Activated CD8-positive, alpha-beta memory T cell treated with anti-CD3 and anti-CD28 coated beads for 1 hour (primary cell): ENCODE measurements at places on chromosomes 5 and 9.

DNA sequence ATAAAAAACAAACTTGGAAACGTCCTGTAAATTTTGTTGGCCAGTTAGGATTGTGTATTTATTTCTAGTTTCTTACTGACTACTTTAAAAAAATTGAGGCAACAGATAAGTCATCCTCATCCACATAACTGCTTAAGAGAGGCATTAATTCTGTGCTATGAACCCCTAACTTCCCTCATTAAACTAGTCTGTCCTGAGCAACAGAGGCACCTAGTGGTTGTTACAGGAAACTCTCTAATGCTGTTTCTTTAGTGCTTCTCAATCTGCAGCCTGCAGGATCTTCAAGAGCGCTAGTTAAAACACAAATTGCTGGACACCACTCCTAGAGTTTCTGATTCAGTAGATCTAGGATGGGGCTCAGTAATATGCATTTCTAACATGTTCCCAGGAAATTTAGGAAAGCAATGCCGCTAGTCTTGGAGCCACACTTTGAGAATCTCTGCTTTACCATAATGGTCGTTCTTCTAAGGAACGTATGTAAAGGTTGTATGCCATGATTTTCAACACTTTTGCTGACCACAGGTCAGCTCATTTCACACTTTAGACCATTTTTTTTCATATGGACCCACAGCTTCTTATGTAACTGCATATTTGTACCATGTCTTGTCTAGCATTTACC, 410.1 kb upstream of the SMARCA2 start:
- DNase-seq: no peak

DNA sequence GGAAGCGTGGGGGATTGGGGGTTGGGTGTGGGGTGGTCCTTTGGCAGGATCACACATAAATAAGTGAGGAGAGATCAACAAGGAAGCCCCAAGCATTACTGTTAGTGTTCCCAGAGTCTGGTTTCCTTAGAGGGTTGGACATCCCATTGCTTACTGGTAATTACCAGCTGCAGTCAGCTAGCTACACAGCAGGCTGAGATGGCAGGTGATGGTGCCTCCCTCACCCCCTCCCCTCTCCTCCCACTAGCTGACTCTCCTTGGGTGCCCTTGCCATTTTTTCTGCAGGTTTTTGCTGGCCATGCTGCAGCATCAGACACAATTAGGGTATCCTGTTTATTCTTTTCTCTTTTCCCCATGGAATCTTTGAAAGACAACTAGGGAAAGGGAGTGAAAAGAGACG, 107.5 kb upstream of the TLR4 start:
- DNase-seq: no peak

DNA sequence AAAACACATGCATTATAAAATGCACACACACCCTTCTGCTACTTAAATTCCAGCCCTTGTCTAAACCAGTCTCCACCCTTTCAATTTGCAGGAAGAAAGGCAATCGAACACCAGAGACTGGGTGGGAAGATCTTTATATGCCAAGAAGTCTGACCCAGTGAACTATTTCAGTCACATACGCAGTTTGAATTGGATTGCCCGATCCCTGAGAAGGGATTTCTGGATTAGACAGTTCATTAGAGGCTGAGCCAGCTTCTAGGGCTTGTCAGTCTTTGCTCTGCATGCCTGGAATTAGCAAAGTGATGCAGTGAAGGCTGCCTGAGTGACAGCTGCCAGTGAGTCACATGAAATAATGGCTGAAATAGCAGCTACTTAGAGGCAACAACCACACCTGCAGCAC, 159.9 kb downstream of the PPP2R2B start:
- DNase-seq: no peak

- no peak for DNase-seq
These were observed 163.1 kb downstream of the PAX5 start for GRCh38 chr9:36870960-36871359.

- DNase-seq: no peak
These were observed 318.1 kb upstream of the PIK3R1 start for GRCh38 chr5:67897431-67897830.

GRCh38 chr9:114746591-114747346, 59.1 kb downstream of the TNFSF15 start:
- no peak for DNase-seq

- DNase-seq: no peak
These were observed 13.5 kb upstream of the BARX1 start for GRCh38 chr9:93968451-93969327.

GRCh38 chr9:16303506-16303905, 567.0 kb downstream of the BNC2 start:
- DNase-seq: no peak

DNA sequence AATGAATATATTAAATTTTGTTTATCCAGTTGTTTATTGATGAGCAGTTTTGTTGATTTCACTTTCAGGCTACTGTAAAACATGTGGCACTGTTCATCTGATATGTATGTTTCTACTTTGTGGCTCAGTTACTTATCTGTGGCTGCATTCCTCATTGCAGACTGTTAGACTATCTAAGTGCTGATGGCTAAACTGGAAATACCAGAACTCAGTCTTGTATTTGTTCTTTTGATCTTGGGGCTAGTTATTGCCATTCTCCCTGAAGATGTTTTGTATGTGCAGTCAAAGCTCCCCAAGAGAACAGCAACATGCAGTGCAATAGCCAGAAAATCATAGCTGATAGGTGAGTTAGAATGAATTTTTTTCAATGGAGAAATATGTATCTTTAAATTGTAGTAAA, 162.2 kb downstream of the GADD45G start:
- DNase-seq: no peak

GRCh38 chr9:70553707-70554673, 139.5 kb upstream of the KLF9 start:
- no peak for DNase-seq

GRCh38 chr9:2109069-2109650, 94.0 kb downstream of the SMARCA2 start:
- DNase-seq: no peak

DNA sequence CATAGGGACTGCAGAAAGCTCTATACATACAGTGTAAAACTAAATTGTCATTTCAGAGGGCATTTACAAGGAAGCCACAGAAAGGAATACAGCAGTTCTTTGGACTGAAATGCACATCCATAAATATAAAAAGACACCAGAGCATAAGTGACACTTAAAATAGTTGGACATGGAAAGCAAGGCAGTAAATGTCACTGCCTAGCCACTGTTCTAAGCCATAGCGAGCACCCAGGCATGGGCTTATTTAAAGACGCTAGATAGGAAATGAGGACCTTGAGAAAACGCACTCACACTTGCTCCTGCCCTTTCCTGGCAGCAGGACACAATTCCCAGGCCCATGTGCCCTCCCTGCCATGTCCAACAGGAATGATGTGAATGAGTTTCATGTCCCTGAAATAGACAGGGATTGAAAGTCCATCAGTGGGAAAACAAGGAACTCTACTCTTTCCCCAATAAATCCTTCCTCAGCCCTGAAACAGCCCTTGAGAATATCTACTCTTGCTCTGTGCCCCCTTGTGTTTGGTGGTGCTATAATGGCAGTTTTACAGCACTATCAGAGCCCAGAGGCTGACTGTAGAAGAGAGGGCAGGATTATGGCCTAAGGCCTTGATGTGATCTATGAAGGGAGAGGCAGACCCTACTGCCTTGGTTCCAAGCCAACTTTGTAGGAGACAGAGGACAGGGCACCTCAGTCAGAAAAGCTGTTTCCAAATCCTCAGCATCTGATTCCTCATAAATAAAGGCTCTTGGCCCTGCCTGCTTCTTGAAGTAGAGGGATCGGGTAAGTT, 182.9 kb downstream of the SAXO1 start:
- no peak for DNase-seq

GRCh38 chr9:134765785-134766184, 114.8 kb upstream of the FCN2 start:
- DNase-seq: no peak

DNA sequence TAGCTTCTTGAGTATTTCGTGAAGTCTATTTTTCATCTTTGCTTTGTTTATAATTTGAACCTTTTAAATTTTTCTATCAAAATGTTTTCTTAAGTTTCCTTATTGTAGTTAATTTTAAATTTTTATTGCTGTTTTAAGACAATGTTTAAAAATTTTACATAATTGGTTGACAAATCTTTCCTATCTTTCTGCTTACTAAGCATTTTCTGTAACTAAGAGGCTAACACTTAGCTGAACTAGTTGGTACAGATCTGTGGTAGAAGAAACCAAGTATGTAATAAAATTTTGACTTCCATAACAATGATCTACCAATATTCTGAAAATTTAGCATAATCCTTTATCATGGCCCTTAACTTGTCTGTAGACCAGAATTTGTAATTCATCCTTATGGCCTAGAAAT, 32.3 kb upstream of the TNPO1 start:
- DNase-seq: no peak

DNA sequence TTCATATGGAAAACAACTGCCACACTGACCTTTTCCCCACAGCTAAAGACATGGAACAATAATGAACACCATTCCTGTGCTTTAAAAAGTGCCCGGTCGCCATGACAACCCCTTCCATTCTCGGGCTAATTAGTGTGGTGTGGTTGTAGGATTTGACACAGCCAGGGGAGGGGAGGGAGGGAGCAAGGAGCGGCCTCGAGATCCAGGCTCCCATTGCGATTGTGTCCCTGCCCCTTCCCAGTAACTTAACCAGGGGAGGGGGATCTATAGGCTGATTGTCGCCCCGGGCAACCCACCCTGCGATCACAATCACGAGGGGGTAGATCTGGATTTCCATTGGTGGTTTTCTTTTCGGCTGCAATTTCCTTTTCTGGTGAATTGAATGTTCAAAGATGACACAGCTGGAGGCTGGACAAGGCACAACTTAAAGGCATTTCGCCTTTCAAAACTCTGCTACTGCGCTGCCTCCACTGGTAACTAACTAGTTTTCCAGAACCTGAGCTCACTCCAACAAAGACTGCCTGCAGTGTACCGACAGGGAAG, 96.7 kb upstream of the RETREG1 start:
- DNase-seq: no peak

DNA sequence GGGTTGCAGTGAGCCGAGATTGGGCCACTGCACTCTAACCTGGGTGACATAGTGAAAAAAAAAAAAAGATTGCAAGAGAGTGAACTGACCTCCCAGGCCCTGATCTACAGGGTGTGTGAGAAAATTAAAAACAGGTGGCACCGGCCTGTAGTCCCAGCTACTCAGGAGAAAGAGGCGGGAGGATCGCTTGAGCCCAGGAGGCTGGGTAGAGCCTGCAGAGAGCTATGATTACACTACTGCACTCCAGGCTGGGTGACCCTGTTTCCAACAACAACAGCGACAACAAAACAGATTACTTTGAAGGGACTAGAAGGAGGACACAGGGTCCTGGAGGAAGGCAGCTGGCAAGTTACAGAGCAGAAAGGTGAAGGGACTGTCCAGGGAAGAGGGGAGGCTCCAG, 42.2 kb upstream of the FABP6 start:
- no peak for DNase-seq

DNA sequence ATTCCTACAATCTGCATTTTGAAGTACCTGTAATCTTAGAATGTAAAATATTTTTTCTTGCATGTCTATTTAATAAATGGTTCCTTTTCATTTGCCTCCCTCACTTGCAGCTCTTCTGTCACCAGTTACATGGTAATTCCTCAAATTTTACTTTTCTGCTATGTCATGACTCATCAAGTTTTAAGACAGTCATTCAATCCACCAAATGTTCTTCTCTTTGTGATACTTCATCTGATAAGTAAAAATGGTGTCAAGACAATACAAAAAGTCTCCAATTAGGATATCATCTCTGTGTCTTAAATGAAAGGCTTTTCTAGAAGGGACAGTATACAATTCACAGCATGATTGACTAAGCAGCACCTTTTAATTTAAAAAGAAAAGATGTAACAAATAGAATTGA, 104.9 kb upstream of the FTMT start:
- no peak for DNase-seq

DNA sequence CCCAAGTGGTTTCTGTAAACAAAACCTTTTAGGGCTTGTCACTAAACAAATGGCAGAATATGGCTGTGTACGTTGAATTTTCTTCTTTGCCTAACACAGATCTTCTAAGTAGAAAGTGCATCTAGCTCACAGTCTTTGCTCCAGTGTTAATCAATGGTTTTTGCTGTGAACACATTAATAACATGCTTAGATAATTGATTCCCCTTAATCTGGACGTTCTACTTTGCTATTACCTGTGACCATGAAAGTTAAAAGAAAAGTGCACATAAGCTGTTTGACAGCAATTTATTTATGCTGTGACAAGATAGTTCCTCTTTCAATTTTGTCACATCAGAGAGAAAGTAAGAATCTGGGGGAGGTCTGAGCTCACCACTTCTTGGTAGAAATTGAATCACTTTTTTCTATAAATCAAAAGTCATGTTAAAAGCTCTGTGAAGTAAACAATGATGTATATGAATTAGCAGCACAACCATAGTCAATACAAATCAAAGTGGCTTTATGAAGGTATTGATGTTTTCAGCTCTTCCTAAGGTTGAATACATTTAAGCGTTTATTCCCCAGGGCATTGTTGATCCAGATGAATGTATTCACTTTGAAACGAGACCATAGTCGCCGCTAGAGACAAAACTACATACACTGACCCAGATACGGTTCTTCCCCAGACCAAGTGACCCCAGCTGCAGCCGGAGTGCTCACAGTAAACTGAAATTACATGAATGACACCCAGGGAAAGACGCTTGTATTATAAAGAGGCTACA, 174.6 kb upstream of the ZNF608 start:
- DNase-seq: no peak

DNA sequence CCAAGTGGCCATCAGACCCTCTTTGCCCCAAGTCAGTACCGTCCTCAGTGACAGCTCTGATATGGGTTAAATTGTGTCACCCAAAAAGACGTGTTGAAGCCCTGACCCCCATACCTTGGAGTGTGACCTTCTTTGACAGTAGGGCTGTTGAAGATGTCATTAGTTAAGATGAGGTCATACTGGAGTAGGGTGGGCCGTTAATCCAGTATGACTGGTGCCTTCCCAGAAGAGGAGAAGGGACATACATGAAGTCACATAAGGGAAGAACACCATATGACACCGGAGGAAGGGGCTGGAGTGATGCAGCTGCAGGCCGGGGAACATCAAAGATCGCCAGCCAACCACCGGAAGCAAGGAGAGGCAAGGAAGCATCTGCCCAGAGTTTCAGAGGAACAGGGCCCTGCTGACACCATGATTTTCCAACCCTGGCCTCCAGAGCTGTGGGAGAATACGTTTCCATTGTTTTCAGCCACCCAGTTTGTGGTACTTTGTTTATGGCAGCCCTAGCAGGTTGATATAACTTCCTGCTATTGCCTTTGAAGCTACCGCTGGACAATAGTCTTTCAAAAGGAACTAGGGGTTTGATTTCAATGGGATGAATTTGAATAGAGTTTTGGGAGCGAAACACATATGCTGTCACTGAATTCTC, 36.4 kb upstream of the CPEB4 start:
- DNase-seq: no peak

DNA sequence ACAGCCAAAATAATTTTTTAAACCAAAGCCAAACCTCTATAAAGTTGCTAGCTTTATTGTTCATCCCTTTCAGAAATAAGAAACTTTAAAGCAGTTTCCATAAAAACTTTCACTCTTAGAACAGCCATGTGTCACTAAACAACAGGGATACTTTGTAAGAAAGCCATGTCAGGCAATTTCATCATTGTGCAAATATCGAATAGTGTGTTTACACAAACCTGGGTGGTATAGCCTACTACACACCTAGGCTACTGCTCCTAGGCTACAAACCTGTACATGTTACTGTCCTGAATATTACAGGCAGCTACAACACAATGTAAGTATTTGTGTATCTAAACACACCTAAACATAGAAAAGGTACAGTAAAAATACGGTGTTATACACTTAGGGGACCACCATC, 59.9 kb downstream of the TLE1 start:
- no peak for DNase-seq

GRCh38 chr5:15499528-15500324, at the start of gene FBXL7:
Gene FBXL7, plus strand, starts transcription at chr5:15500180.
- DNase-seq: no peak
